ENCODE measurements at places on chromosomes 4 and X. TPM values are rescaled to one million over a fixed set of nuclear protein-coding genes. Genes with fewer than 3 reads are reported as not detected.

GRCh38 chrX:118751950-118752783 lies 24.8 kb downstream of the IL13RA1 start:
- no peak overlapping the region for H3K27ac ChIP-seq
- no peaks in the 10 kb centered on the region for H3K4me1 ChIP-seq
- H3K27me3 ChIP-seq, result no peaks in the 10 kb centered on the region
- H3K36me3 ChIP-seq, result peaks cover 2% of the 10 kb centered on the region
- DNase-seq, result no peak
- H3K4me3 ChIP-seq, result no peak overlapping the region

The MAGEA9B gene
- 0.35 TPM for total RNA-seq

GRCh38 chrX:69988955-69989394 lies 60.8 kb downstream of the AWAT2 start:
- H3K4me3 ChIP-seq, result no peak overlapping the region
- DNase-seq, result no peak
- H3K27me3 ChIP-seq, result no peaks in the 10 kb centered on the region
- no peaks in the 10 kb centered on the region for H3K36me3 ChIP-seq
- no peaks in the 10 kb centered on the region for H3K4me1 ChIP-seq

The SERPINA7 gene
- not detected for total RNA-seq

- no peaks in the 10 kb centered on the region for H3K36me3 ChIP-seq
- no peak overlapping the region for H3K4me3 ChIP-seq
- no peaks in the 10 kb centered on the region for H3K27me3 ChIP-seq
- H3K27ac ChIP-seq, result no peak overlapping the region
These were observed 241.1 kb downstream of the AFAP1 start for GRCh38 chr4:7698584-7698983.

The PIR gene
- 17.1 TPM for total RNA-seq

The GALNT7 gene
- total RNA-seq, result 79.9 TPM

GRCh38 chr4:134885436-134885835 lies 683.8 kb upstream of the PABPC4L start:
- no peak overlapping the region for H3K27ac ChIP-seq
- H3K27me3 ChIP-seq, result no peaks in the 10 kb centered on the region
- no peak overlapping the region for H3K4me3 ChIP-seq
- H3K36me3 ChIP-seq, result no peaks in the 10 kb centered on the region

The IDS gene
- total RNA-seq, result 13.3 TPM

The IL2RG gene
- 0.94 TPM for total RNA-seq

GRCh38 chr4:123110147-123110546 lies 187.8 kb upstream of the NUDT6 start:
- no peaks in the 10 kb centered on the region for H3K36me3 ChIP-seq
- no peak overlapping the region for H3K4me3 ChIP-seq
- H3K27ac ChIP-seq, result no peak overlapping the region
- 0 out of 2 replicates have a peak, but pooled peaks cover 5% of the 10 kb centered on the region for H3K4me1 ChIP-seq

GRCh38 chr4:138865765-138866164 lies 149.8 kb upstream of the NOCT start:
- peaks cover 21% of the 10 kb centered on the region for H3K4me1 ChIP-seq
- H3K36me3 ChIP-seq, result no peaks in the 10 kb centered on the region

DNA sequence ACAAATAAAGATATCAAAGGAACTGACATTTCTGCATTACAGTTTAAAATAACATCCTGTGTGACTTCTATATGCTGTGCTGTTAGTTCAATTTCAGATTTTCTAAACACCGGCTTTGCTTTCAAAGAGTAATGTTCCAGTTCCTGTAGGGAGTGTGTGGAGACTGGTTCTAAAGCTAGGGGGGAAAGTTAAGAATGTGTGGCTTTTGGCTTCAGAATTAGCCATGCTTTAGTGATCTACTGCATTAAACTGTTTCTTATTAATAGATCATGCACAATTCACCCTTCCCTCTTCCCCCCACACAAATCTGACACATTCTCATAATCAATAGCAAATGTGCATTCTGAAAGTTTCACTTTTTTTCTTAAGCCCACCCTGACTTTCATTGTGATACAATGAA lies 32.0 kb upstream of the DKK2 start:
- no peak for DNase-seq
- no peak overlapping the region for H3K27ac ChIP-seq
- H3K27me3 ChIP-seq, result no peaks in the 10 kb centered on the region
- H3K4me1 ChIP-seq, result no peaks in the 10 kb centered on the region
- H3K4me3 ChIP-seq, result no peak overlapping the region
- H3K36me3 ChIP-seq, result no peaks in the 10 kb centered on the region

The CASP3 gene
- total RNA-seq, result 54.2 TPM

DNA sequence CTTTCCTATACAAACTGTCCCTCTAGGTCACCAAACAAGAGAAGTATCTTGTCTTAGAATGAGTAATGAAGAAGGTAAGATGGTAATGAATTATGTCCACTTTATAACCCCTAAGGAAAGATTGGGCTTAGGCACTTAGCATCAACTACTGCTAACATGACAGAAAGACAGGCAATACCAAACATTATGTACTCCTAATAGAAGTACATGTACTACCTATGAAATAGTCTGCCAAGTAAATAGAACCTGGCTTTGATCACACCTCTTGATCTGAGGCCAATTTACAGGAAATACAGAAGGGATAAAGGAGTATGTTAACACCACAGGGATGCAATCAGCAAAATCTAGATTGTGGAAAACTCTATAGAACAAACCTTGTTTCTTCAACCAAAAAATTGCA lies 14.1 kb upstream of the PCYT1B start:
- DNase-seq, result no peak
- no peak overlapping the region for H3K27ac ChIP-seq
- peaks cover 14% of the 10 kb centered on the region for H3K4me1 ChIP-seq
- H3K4me3 ChIP-seq, result no peak overlapping the region
- H3K36me3 ChIP-seq, result no peaks in the 10 kb centered on the region

- H3K4me3 ChIP-seq, result no peak overlapping the region
- H3K4me1 ChIP-seq, result peaks cover 36% of the 10 kb centered on the region
- no peak overlapping the region for H3K27ac ChIP-seq
These were observed 38.6 kb downstream of the COL4A6 start for GRCh38 chrX:108399418-108400165.

DNA sequence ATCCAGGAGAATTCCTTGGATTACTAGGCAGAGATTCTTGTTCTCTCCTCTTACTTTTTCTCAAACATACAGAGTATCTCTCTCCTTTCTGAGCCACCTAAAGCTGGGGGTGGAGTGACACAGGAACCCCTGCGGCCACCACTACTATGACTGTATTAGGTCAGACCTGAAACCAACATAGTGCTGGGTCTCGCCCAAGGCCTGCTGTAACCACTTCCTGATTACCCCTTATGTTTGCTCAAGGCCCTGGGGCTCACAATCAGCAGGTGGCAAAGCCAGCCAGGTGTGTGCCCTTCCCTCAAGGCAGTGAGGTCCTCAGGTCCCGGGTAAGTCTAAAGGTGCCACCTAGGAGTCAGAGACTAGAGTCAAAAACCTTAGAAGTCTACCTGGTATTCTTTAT lies 166.4 kb downstream of the PARM1 start:
- H3K27me3 ChIP-seq, result no peaks in the 10 kb centered on the region
- H3K27ac ChIP-seq, result no peak overlapping the region
- no peaks in the 10 kb centered on the region for H3K4me1 ChIP-seq
- no peak for DNase-seq

- peaks cover 22% of the 10 kb centered on the region for H3K36me3 ChIP-seq
- no peaks in the 10 kb centered on the region for H3K27me3 ChIP-seq
These were observed 29.8 kb downstream of the PTCHD1 start for GRCh38 chrX:23364416-23364815.

- no peaks in the 10 kb centered on the region for H3K36me3 ChIP-seq
- no peak overlapping the region for H3K4me3 ChIP-seq
- H3K27me3 ChIP-seq, result no peaks in the 10 kb centered on the region
- no peak overlapping the region for H3K27ac ChIP-seq
- H3K4me1 ChIP-seq, result 0 out of 2 replicates have a peak, but pooled peaks cover 7% of the 10 kb centered on the region
These were observed 172.5 kb downstream of the ANK2 start for GRCh38 chr4:113221990-113222389.

GRCh38 chrX:54807524-54808108 lies at the start of gene MAGED2:
Gene MAGED2, plus strand, starts transcription at chrX:54807745. Its CDS starts 1,587 bp downstream, at chrX:54809332.
- H3K27ac ChIP-seq, result peak within 1 kb of the TSS; percentile 99
- peaks cover 19% of the 10 kb centered on the region for H3K36me3 ChIP-seq
- peaks cover 6% of the 10 kb centered on the region for H3K27me3 ChIP-seq
- peaks cover 28% of the 10 kb centered on the region for H3K4me1 ChIP-seq
- peak within 1 kb of the TSS; percentile 98 for H3K4me3 ChIP-seq
